Hematopoietic multipotent progenitor cell treated with erythropoietin and hydrocortisone succinate and interleukin-3 and kit ligand, for 15 days (in vitro differentiated cells): ENCODE measurements at places on chromosomes 2 and 18.

- no peak for DNase-seq
These were observed 2.0 kb downstream of the RAB27B start for GRCh38 chr18:54830260-54830659.

DNA sequence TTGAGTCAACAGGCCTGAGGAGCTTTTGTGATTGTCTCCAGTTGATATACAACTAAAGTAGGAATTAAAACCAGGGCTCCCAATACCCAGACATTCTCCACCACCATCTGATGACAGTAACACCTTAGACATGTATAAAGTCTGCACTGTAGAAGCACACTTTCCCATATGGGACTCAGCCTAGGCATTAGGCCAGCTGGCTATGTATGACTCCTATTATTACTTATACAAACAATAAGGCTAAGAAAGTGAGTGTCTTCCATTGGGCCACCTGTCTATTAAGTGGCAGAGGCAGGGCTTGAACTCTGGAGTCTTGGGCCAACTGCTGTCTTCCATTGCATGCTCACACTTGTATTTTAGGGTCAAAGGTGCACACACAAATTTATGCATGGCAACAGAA, 32.1 kb upstream of the COLEC12 start:
- no peak for DNase-seq

DNA sequence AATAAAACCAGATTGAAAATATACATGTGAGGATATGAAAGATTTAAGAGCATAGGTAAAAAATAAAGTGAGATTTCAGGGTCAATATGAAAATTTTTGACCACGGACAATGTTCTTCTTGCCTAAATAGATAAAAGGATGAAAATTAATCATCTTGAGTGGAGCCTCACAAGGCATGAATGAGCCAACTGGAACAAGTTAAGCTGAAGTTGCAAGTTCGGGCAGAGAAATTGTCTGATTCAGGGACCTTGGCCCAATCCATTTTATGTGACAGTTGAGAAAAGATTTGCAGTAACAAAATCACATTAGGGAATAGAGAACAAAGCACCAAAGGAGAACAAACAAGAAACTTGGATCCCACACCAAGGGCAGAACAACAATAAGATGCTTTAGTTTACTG, 305.3 kb downstream of the TMX3 start:
- DNase-seq = no peak

GRCh38 chr2:211654211-211654780, 884.3 kb downstream of the ERBB4 start:
- no peak for DNase-seq

DNA sequence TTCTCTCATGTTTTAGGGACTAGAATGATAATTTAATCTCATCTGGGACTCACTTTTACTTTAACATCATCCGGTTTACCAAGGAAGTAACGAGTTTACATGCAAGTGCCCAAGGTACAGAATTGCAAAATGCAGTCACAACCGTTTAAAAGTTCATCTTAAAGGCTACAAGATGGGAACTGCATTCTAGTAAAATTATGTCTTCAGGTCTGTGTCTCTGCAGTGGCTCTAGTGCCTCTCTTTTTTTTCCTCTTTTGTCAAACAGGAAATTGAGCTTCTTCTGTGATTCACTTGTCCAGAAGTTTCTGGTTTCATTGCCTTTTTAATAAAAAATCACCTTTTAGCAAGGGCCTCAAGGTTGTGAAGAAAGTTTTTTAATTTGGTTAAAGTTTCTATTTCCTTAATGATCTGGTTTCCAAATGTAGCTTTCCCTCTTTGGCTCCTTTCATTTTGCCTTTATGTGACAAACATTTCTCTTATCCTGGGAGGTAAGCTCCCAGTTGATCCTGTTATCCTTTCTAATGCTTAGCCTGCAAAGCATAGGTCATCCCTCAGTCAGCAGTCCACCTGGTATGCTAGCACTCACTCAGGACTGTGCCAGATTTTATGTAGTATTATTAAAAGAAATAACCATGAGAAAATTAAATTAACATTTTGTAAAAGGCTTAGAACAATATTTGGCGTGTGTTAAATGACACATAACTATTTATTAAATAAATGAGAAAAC, 2.4 kb downstream of the GLS start:
- DNase-seq = peak; percentile 13

- DNase-seq = no peak
These were observed 25.4 kb downstream of the PTGR3 start for GRCh38 chr18:75183524-75183923.

- DNase-seq = no peak
These were observed 26.7 kb downstream of the POLI start for GRCh38 chr18:54296062-54296461.

DNA sequence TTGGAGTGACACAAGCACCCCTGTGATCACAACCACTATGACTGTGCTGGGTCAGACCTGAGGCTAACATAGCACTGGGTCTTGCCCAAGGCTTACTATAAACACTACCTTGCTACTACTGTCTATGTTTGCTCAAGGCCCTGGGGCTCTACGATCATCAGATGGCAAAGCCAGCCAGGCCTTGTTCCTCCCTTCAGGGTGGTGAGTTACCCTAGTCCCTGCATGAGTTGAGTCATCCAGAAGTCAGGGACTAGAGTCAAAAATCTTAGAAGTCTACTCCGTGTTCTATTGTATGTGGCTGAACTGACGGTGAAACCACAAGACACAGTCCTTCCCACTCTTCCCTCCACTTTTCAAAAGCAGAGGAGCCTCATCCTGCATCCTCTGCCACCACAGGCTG, 551.2 kb upstream of the FSIP2 start:
- no peak for DNase-seq

DNA sequence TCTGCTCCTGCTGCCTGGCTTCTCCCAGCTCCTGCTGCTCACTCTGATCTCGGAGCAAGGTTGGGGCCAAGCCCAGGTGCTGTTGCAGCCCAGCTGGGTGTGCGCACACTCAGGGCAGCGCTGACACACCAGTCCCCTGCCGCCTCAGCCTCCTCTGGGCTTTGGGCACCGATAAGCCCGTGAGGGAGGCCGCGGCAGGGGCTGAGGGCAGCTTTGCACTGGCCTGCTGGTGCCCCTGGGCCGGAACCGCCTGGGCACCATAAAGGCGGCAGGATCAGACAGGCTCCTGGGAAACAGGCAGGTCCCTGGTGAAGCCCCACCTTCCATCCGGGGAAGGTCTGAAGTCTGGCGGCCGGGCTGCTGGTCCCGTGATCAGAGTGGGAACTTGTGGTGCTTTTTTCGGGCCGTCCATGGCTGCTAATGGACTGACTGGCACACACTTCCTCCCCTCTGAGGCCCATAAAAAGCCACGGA, 14.1 kb upstream of the EML6 start:
- no peak for DNase-seq

DNA sequence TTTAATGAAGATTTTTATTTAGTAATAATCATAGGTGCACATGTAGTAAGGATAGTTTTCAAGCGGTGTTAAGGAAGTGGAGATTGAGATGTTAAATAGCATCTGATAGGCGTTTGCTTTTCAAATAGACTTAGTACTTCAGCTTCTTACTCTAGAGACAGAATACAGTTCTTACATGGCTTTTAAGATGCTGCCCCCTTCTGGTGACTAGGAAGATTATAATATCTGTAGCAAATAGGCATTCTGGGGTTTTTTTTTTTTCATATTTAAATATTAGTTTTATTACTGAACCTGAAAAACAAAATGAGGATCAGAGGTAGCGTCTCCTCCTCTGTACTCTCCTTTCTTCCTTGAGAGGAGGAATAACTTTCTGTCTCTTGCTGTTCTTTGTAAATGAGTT, 100.2 kb downstream of the AGAP1 start:
- peak; percentile 65 for DNase-seq

DNA sequence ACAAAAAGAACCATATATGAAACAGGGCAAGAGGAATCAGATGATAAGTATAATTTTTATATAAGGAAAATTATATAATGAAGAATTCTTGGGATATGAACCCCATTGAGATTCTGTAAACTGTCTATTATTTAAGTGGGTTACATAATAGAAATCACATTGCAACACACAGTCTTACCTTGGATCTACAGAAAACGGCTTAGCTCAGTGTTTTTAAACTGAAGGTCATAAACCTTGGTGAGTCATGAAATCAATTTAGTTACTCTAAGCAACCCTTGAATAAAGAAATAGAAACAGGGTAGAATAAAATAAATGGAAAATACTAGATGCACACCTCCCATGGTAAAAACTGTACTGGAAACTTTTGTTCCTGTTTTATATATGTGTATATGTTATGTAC, 50.7 kb downstream of the METTL8 start:
- no peak for DNase-seq

- DNase-seq = no peak
These were observed 7.7 kb upstream of the DNMT3A start for GRCh38 chr2:25349397-25349796.

- DNase-seq = peak; percentile 83
These were observed 7.2 kb upstream of the RAB12 start for GRCh38 chr18:8602040-8602439.

- no peak for DNase-seq
These were observed 11.3 kb upstream of the IAH1 start for GRCh38 chr2:9462886-9463697.

GRCh38 chr2:72570413-72570812, 255.4 kb downstream of the EXOC6B start:
- no peak for DNase-seq

- DNase-seq = no peak
These were observed 396.9 kb downstream of the DLGAP1 start for GRCh38 chr18:4058179-4058578.

DNA sequence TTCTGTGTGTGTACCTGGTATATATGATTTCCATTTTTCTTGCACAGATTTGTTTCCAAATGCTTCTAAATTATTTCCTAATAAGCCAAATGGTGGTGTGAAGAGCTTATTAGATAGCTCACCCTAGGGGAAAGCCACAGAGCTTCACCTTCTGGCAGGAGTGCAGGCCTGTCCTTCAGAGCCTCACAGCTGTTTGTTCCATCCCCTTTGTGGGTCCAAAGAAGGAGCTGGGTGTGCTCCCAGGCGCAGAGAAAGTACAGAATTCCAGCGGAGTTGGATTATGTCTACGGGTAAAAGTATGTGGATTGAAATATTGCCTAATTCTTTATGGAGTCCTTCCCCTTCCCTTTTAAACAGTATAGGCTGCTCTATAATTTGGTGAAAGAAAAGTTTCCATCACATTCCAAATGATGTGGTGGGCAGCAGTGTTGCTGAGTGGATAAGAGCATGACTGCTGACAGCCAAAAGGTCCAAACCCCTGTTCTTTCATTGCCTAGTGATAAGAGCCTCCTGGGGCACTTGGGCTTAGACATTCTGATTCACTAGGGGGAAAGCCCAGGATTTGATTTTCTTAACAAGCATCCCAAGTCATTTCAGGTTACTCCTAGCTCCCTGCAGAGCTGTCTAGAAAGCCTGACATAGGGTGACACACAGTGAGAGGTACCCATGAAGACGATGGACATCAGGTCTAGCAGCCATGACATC, 86.6 kb downstream of the WDSUB1 start:
- no peak for DNase-seq

DNA sequence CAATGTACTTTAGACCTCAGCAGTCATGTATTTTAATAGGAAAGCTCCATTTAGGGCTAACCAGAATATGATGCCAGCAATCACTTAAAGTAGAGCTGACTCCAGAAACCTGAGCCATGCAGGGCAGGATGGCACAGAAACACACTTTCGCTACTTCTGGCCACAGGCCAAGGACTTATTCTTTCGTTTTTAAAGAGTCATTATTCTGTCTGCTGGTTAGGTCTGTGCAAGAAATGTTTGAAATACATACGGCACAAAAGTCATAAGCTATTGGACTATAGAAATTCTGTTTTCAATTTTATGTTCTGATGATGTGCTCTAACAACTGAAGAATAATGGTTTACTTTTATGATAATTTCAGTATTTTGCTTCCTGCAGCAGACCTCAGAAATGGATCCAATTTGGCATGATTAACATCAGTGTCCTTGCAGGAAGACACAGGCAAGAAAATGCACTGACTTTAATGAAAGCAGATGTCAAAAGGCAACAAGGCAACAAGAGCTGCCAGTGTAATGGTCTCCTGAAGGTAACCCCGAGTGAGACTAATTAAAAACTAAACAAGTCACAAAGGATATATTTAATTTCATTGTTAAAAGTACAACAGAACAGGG, 114.4 kb upstream of the CHRNA1 start:
- DNase-seq = no peak
